Anterior cingulate cortex (tissue), 58 donors: ENCODE measurements at places on chromosomes 5 and 9.

DNA sequence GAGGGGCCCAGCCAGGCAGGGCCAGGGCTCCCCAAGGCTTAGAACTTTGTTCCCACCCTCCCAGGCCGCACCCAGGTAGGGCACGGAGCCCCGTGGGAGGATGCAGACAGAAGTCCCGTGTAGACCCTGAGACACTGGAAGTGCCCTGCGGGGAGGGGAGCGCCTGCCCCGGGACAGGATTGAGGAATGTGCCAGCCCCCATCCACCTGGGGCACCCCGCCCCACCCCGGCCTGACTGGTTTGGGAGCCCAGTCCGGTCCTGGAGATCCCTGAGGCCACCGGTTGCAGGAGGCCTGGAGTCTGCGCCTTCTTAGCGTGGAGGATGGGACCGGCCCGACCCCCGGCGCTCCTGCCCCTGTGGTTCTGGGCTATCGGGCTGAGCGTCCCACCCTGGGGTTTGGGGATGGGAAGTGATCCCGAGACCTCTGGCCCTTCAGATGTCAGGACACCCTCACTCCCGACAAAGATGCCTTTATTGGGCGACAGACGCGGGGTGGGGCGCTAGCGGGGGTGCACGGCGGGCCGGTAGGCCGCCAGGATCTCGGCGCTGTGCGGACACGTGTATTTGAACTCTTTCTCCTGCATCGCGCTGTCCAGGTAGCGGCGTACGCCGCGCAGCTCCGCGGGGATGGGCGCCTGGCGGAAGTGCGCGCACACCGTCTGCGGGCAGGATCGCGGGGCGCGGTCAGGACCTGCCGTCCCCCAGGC is 2.0 kb downstream of the CLIC3 start:
- DNase-seq, result no peak

- DNase-seq, result no peak
Observed at GRCh38 chr9:109064963-109065702, 51.8 kb upstream of the CTNNAL1 start.

- DNase-seq, result no peak
Observed at GRCh38 chr5:171432076-171432475, 12.6 kb downstream of the FGF18 start.

DNA sequence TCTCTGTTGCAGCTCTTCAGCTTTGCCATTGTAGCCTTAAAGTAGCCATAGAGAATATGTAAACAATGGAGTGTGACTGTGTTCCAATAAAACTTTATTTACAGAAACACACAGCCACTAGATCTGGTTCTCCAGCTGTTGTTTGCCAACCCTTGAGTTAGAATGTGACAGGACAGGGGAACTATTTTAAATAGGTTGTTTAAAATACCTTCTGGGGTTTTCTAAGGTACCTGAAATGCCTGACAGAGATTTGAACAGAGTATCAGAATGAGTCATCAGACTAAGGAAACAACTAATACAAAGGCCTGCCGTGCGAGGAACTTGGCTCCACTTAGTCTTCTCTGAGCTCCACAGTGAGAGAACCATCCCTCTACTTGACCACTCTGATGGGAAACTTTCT is 85.4 kb downstream of the HSD17B4 start:
- DNase-seq, result no peak

DNA sequence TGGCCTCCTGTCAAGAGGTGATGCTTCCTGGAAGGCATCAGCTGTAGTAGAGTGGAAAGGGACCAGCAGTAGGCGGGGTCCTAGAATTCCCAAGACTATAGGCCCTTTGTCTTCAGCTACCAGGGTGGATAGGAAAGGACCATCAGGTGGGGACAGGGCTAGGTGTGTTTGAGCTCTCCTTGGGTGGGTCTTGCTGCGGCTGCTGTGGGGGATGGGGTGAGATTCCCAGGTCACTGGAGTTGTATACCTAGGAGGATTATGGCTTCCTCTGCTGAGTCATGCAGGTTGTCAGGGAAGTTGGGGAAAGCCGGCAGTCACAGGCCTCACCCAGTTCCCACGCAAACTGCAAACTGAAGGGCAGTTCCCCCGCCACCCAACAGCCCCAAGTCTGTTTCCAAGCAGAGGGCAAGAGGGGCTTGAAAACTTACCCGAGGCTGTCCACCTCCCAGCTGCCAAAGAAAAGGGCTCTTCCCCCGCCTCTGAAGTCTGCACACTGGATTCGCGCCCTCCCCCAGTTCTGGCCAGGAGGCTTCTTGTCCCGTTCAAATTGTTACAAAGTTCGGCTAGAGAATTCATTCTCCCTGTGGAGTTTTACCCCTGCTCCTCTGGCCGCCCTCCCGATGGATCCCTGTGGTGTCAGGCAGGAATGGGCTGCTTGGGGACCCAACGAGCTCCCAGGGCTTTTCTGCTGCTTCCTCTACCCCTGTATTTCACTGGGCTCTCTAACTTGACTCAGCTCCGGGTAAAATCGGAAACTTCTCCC is 23.0 kb upstream of the ECM2 start:
- DNase-seq, result no peak

DNA sequence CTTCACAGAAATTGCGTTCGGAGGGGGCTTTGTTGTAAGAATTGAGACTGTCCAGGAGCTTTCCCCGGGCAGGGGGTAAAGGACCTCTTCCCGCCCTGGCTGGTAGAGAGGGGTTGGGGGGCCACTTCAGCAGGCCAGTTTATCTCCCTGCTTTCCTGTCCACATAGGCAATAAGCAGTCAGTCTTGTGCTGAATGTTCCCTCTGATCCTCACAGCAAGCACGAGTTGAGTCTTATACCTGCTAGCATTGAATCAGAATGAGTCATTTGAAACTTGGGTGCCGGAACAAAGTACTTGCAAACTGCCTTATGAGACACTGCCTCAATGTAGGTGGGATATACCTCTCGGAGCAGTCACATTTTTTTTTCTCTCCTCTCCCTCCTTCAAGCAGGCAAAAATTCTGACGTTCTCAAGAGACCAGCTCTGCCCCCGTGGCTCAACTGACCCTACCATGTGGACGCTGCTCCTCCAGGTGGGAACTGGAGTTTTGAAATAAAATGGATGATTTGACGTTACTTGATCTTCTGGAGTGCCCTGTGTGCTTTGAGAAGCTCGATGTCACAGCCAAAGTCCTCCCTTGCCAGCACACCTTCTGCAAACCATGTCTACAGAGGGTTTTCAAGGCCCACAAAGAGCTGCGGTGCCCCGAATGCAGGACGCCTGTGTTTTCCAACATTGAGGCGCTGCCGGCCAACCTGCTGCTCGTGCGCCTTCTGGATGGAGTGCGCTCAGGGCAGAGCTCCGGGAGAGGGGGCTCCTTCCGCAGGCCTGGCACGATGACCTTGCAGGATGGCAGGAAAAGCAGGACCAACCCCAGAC is 1.3 kb downstream of the SH3RF2 start:
- DNase-seq, result no peak

- DNase-seq, result no peak
Observed at GRCh38 chr5:75405296-75405695, 68.3 kb downstream of the HMGCR start.
